ENCODE measurements at places on chromosomes 6 and 20. TPM values are rescaled to one million over a fixed set of nuclear protein-coding genes. Genes with fewer than 3 reads are reported as not detected.

The PTCRA gene
- total RNA-seq = not detected

The CCR6 gene
- not detected for total RNA-seq

The CCN2 gene
- 177 TPM for total RNA-seq

- H3K27me3 ChIP-seq = peaks cover 13% of the 10 kb centered on the region
- H3K36me3 ChIP-seq = peaks cover 11% of the 10 kb centered on the region
- no peak for DNase-seq
- H3K27ac ChIP-seq = peak overlapping the region; percentile 95
- peak overlapping the region; percentile 93 for H3K4me3 ChIP-seq
Measured at GRCh38 chr6:33201147-33201545, 479 bp downstream of the SLC39A7 start.

All from GM23338 (cell line).